Stimulated activated CD4-positive, alpha-beta T cell treated with anti-CD3 and anti-CD28 coated beads, Interleukin-15, amount 100 ng/mL, for 24 hours (primary cell): ENCODE measurements at places on chromosomes 12 and 14.

- DNase-seq: peak; percentile 11
Observed at GRCh38 chr12:93979189-93979588, 169.2 kb upstream of the PLXNC1 start.

- no peak for DNase-seq
Observed at GRCh38 chr12:130212384-130212989, 50.2 kb downstream of the FZD10 start.

DNA sequence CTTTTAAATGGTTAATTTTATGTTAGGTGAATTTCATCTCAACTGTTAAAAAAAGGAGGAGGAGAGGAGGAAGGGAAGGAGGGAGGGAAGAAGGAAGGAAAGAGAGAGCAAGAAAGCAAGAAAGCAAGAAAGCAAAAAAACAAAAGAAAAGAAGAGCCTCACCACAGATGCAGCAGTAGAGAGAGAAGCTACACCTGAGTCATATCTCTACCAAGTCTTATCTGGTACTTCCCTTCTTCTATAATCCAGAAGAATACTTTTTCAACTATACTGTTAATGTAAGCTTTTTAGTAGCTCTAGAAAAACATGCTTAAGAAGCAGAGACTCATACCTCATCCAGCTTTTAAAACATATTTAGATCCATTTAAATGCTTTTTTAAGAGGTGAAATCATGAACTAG lies 5.6 kb upstream of the IL26 start:
- no peak for DNase-seq

GRCh38 chr12:23771240-23771949 lies 178.1 kb downstream of the SOX5 start:
- no peak for DNase-seq

DNA sequence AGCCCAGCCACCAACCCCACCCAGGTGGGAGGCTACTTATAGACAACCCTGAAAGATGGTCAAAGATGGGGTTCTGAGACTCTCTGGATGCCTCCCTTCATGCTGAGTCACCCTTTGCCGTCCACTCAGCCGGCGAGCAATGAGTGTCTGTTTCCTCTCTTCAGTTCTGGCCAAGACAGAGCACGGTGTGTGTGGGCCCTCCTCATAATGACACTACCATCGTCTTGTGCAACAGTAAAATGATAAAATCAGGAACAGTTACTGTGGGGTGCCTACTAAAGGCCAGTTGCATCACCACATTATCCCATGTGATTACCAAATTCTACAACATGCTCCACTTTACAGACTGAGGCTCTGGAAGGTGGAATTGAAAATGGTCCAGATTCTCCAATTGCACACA lies 7.0 kb upstream of the BDKRB1 start:
- DNase-seq: no peak

GRCh38 chr12:45725631-45726602 lies 3.6 kb upstream of the ARID2 start:
- peak; percentile 40 for DNase-seq

DNA sequence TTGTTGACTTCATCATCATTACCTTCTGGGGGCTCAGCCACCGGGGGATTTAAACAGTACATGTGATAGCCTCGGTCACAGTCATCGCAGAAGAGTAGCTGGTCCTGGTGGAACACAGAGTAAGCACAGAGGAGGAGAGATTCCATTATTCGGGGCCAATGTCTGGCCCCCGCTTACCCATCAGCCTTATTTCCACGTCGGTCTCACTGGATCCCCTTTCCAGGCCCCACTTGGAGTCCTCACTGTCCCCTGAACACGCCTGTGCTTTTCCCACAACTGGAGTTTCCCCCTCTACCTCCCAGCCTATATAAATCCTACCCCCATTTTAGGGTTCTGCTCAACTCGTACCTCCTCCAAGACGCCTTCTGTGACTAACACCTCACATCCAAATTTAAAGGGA lies 274.0 kb downstream of the DPF3 start:
- no peak for DNase-seq

GRCh38 chr12:40735551-40736230 lies 43.5 kb downstream of the CNTN1 start:
- DNase-seq: no peak

DNA sequence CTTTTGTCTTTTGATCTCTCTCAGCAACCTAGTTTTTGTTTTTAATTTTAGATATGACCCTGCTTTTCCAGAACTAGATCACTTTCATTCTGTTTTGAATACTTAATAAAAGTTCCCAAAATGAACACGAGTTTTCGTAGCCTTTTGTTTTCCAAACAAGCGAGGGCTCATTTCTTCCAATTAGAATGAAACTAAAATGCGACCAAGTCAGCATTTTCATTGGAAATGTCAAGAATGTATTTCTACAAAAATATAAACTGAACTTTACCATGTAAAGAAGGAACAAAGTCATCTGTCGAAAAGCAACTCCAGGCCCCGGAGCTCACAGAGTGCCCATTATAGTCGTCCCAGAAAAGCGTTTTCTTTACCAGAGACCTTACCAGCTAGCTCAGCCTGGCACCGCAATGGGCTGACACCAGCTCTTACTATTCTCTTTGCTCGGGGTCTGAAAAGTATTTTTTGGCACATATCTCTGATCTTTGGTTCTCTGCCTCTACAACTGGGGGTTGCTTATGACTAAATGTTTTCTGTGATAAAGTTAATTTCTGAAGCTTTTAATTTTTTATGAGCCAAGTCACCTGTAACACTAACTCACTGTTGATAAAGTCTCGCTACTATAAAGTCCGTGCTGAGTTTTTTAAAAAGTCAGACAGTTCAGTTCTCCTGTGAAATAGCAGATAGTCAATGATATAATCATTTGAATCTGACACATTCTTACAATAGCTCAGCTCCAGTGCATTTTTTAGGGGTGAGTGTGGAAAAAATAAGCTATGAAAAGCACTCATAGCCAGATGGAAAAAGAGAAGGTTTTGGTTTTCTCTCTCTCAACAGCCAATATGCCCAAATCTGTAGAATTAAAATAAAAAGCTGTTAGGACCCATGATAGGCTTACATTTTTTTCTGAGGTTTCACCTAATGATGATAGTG lies 43.4 kb downstream of the SAMD4A start:
- DNase-seq: no peak
